ENCODE measurements at places on chromosomes 11 and 22. TPM values are rescaled to one million over a fixed set of nuclear protein-coding genes. Genes with fewer than 3 reads are reported as not detected.

The ASRGL1 gene
- 4.5 TPM for total RNA-seq

The HTR3A gene
- total RNA-seq, result 0.42 TPM

The IGSF9B gene
- 14.5 TPM for total RNA-seq

The POU2AF1 gene
- total RNA-seq, result not detected

The EFCAB6 gene
- 1.3 TPM for total RNA-seq

Measured in lower leg skin (tissue), 4 donors.